Cardiac septum (tissue), 1 donor: ENCODE measurements at places on chromosomes 7 and 10. TPM values are rescaled to one million over a fixed set of nuclear protein-coding genes. Genes with fewer than 3 reads are reported as not detected.
A peak's percentile ranks its signal among the peaks of the same experiment; 100 is the strongest.

DNA sequence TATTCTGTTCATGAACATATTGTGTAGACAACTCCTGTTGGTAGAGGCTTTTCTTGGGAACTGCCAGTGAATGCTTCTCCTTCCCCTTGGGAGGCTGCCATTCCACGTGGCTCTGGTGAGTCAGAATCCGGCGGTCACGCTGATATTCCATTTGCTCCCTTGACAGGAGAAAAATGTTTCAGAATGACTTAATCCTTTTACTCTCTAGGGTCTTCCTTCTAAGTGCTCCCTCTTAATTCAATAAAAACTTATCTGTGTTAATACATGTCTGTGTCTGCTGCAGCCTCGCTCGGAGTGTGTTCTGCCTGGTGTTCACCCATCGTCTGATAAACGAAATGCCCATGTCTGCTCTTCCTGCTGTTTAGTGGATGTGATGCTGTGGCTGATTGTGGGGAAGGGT lies 278.6 kb downstream of the ARHGAP12 start:
- DNase-seq, result peak; percentile 92

DNA sequence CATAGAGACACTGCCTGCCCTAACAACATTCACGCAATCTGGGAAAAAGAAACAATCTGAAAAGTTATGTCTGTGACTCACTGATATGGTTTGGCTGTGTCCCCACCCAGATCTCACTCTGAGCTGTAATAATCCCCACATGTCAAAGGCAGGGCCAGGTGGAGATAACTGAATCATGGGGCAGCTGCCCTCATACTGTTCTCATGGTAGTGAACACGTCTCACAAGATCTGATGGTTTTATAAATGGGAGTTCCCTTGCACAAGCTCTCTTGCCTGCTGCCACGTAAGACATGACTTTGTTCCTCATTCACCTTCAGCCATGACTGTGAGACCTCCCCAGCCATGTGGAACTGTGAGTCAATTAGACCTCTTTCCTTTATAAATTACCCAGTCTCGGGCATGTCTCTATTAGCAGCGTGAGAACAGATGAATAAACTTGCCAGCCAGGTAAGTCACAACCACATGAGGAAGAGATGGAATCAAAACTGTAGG lies 341.5 kb upstream of the AOAH start:
- DNase-seq, result no peak

Gene SYT15
- total RNA-seq, result 6.7 TPM

Gene PHKG1
- total RNA-seq, result 15.3 TPM

DNA sequence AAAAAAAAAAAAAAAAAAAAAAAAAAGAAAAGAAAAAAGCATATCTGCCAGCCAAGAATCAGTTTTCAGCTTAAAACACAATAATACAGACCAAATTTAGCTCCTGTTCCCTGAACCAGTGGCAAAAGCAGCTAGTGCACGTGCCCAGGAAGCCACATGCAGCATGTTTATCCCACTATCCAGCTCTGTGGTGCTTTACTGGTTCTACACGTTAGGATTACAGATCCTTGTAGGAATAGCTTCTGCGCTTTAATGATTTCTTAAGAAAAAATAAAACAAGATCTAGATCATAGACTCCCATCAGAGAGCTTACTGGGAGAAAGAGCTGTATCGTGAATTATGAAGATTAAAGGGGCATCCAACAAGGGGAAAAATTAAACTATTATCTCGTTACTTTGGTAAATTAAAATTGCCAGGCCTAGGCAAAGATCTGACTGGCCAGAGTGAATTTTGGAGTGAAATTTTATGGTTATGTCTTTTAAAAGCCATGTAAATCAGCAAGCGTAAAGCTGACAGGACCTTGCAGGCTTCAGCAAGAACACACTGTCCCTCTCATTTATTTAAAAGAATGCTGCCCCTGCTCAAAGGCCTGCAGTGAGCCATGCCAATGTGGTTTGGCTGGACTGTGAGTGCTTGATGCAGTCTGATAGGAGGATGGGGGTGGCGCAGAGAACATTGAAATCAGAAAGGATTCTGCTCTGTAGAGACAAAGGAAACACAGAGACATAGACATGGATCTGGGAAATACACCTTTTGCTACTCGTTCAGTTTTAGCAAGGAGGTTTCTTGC lies 177.3 kb upstream of the PHYHIPL start:
- DNase-seq, result no peak

DNA sequence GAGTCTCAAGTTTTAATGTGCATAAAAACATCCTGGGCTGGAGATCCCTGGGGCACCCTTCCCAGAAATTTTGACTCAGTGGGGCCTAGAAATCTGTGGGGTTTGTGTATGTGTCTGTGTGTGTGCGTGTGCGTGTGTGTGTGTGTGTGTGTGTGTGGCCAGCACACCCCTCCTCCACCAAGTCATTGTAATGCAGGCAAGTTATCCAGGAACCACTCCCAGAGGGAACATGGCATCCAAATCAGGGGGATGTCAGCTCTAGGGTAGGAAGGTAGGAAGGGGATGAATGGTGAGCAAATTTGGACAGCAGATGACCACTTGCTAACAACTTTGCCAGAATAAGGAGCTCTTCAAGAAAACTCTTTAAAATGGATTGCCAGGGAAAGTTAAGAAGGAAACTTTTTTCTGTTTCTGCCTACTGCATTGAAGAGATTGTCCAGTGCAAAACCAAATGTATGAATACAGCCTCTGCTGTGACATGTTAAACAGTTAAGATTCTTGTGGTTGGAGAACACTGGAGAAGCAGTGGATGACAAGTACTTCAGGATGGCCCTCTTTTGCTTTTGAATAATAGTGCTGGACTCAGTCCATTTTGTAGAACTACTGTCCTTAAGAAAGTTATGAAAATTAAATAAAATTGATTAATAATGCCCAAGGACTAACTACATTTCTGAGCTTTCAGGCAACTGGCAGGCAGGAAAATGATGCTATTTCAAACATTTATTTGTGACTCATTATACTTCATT lies 12.3 kb downstream of the STAMBPL1 start:
- no peak for DNase-seq

Gene GIGYF1
- 23.9 TPM for total RNA-seq

GRCh38 chr7:55242613-55243012 lies 122.5 kb upstream of the LANCL2 start:
- no peak for DNase-seq

Gene IL6
- 5.8 TPM for total RNA-seq

Gene CCL24
- total RNA-seq, result not detected

DNA sequence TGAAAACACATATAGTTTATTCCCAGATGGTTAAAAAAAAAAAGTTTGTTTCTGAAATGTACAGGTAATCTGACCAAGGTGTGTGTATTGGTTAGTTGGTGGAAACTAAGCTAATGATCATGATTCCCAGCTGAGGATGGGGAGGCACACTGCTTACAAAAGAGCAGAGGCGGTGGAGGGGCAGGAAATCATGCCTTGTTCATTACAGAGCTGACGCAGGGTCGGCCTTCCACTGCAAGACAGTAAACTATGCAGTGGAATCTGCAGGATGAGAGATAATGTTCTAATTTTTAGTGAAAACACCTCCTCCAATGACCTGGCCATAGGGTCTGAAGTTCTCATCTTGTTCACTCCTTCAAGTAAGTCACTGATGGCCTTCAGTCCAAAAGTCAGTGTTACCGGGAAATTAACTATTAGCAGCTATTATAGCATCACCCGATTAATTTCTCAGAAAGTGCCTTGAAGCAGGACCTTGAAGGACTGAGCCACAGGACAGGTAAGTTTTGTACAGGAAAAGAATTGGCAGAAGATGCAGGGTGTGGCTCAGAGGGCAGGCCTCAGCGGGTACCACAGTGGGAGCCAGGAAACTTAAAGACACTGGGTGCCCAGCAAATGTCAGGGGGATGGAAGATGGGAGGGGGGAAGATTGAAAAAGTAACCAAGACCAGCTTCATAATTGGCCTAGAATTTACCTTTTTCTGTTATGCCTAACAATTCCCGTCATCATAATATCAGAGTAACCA lies 36.0 kb downstream of the MYOF start:
- no peak for DNase-seq

GRCh38 chr7:130560972-130561371 lies 69.1 kb downstream of the MEST start:
- no peak for DNase-seq

- no peak for DNase-seq
These were observed 5.6 kb downstream of the AVL9 start for GRCh38 chr7:32500922-32501341.

Gene SPDYE9
- total RNA-seq, result not detected

Gene C10orf67
- 0.35 TPM for total RNA-seq

- no peak for DNase-seq
These were observed 51.2 kb downstream of the KIAA1549 start for GRCh38 chr7:138929969-138930368.

GRCh38 chr7:30214651-30215137 lies 69.7 kb upstream of the ZNRF2 start:
- DNase-seq, result no peak

Gene IMMP2L
- 16.7 TPM for total RNA-seq

DNA sequence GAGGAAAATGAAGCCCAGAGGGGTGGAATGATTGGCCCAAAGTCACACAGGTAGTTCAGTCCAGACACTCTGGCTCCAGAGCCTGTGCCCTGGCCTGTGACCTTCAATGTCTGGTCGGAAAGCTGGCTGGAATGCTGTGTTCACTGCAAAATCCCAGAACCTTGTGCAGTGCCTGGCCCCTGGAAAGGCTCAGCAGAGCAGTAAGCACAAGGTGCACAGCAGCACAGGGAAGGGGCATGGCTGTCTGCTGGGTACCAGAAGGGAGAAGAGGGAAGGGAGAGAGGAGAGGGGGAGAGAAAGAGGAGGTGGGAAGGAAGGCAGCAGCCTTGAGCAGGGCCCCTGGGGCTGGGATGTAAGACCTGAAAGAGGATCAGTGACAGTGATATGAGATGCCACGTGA lies 28.4 kb upstream of the C10orf71 start:
- DNase-seq, result no peak

DNA sequence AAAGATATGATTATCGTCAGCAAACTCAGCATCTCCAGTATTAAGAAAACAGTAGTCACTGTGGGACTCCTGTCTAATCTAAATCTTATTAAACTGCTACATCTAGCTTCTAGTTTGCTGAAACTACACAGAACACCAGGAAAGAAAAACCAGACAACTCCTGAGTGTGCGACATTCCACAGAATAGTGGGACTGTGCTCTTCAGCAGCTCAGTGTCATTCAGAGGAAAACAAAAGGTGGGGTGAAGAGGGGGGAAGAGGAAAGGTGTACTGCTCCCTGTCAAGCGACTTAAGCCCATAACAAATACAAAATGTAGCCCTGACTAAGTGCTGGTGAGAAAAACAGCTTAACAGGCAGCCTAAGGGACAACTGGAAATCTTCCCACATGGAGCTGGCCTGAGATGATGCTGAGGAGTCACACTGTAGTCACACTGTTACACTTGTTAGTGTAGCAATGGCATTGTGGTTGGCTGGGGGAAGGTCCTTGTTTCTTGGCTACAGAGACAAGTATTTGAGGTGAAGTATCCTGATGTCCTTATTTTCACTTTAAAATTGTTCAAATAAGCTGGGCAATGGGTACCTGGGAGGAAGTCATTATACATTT lies 135.5 kb downstream of the USP6NL start:
- DNase-seq, result no peak

DNA sequence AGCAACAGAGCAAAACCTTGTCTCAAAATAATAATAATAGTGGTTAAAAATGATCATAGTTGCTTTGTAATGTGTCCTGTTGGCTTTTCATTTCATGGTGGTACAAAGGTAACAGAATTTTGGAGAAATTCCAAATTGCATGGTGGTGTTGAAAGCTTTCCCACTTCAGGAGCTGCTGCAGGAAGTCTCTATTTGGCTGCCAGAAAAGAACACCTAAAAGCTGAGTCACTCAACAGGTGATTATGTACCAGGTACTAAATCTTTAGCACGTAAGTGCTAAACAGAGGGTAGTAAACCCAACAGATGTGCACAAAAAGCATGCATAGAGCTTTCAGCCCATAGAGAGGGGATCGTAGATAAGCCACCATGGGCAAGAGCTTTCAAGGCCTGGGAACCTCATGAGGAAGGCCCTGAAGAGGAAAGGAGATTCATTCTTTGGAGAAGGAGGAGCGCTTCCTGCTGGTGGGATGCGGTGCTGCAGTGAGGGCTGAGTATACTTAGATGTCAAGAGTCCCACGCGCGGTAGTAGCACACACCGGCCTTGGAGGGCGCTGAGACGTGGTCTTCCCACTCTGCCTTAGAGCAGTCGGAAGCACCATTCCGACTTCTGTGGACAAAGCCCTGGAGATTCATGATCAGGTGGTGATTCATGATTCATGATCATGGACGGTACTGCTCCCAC lies 118.7 kb downstream of the RALA start:
- DNase-seq, result no peak

Gene ARMC3
- 0.38 TPM for total RNA-seq

Gene CYP3A4
- not detected for total RNA-seq

GRCh38 chr10:43338117-43338516 lies 33.3 kb upstream of the FXYD4 start:
- no peak for DNase-seq

DNA sequence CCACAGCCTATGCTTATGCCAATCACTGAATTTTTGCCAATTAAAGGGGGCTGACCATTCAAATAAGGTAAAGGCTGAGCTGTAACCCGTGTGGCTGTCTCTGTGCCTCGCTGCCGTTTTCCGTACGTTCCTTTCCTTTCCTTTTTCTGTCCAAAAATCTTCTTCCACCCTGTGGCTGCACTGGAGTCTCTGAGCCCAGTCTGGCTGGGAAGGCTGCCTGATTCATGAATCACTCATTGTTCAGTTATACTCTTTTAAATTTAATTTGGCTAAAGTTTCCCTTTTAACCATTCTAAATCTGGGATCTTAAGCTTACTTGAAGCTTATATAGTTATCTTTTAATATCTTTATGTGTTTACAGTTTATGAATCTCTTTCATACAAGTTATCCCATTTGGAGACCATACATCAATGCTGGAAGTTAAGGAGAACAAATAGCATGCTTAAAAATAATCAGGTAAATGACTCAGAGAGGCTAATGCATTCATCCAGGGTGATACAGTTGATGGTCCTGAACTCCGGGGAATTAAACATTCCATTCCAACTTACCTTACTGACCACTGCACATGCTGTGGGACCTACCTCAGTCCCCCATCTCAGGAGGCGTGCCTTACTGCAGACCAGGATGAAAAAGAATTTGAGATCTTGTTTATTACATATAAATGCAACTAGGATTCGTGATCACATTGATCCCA lies 385.3 kb upstream of the ADARB2 start:
- no peak for DNase-seq

DNA sequence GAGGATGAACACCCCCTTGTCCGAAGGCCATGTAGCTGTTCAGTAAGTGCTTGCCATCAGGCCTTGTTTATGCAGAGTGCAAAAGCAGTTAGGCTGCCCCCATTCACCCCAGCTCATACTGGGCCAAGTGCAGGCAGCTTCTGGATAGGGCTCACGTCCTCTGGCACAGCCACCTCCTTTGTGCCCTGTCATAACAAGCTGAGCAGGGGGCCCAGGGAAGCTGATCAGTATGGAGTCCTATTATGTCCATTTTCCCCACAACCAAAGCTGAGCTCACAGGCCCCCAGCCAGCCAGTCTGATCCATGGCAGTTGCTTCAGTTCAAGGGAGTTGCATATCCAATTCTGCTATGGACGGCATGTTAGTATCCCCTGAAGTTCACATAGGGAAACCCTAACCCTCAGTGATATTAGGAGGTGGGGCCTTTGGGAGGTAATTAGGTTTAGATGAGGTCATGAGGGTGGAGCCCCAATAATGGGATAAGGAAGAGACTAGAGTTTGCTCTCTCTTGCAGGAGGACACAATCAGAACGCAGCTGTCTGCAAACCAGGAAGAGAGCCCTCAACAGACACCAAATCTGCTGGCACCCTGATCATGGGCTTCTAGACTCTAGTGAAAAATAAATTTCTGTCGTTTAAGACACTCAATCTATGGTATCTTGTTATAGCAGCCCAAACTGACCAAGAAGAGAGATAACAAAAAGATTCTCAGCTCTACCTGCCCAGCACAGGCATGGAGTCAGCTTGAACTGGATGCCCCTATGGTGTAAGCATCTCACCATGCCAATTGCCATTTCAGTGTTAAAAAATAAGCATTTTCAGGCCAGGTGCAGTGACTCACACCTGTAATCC lies 155.9 kb downstream of the FGFR2 start:
- no peak for DNase-seq
